ENCODE measurements at places on chromosomes 11 and 22.

GRCh38 chr11:45180179-45180847 lies 33.9 kb downstream of the PRDM11 start:
- peak; percentile 51 for DNase-seq

DNA sequence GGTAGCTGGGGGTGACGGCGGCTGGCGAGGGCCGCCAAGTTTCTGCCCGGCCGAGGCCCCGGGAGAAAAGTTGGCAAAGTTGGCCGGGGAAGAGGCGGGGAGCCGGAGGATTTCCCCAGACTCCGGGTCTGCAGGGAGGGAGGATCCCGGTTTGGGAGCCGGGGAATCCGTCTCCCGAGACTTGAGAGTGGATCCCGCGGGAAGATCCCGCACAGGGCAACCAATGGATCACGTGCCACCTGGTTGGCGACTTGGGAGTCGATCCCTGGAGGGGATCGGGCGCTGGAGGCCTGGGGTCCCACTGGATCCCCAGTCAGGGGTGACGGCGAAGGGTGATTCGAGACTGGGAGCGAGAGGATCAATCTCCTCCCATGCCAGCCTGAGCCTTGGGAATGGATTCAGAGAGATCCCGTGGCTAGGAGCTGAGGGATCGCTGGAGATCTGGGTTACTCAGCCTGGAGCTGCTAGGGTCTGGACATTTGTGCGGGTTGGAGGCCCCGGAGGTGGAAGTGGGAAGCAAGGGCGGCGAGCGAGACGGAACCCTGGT lies 394 bp downstream of the KIAA1671 start:
- DNase-seq, result no peak

- peak; percentile 87 for DNase-seq
These were observed 119.7 kb upstream of the BID start for GRCh38 chr22:17893900-17894535.

GRCh38 chr11:133403900-133404299 lies 128.4 kb downstream of the OPCML start:
- DNase-seq, result no peak

GRCh38 chr11:40302669-40303068 lies 1156.8 kb downstream of the LRRC4C start:
- no peak for DNase-seq

DNA sequence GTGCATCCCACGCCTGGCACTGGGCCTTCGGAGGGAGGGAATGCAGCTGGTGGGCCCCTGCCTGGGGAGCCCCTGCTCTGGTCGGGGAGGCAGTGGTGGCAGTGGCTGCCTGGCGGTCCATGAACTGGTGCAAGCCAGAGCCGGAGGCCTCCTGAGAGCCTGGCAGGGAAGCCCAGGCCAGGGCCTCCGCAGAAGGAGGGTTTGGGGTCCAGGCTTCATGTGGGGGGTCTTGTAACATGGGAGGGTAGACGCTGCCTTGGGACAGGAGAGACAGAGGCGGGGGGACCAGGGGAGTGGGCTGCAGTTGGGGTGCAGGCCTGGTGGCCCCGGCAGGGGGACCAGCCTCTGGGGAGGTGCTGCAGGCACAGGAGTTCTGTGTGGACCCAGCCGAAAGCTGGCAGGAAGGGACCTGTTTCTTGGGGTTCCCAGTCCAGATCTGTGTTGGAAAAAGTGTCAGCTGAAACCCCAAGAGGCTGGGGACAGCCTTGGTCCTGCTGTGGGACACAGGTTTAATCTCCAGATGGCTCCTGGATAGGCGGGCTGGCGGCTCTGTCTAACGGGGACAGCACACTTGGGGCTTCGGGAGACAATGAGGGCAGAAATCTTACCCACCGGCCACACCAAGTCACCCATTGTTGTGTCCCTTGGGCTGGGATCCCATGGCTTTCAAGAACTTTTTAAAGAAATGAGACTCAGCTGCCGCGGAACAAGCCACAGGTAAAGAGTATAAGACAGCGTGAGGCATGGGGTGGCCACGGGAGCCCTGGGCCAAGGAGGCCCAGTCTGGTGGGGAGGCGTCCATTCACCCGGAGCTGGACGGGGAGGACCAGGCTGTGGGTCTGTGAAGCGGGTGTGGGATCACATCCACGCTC lies 73.5 kb downstream of the KCNQ1 start:
- no peak for DNase-seq

- DNase-seq, result no peak
These were observed 19.0 kb downstream of the RNH1 start for GRCh38 chr11:488062-488461.

DNA sequence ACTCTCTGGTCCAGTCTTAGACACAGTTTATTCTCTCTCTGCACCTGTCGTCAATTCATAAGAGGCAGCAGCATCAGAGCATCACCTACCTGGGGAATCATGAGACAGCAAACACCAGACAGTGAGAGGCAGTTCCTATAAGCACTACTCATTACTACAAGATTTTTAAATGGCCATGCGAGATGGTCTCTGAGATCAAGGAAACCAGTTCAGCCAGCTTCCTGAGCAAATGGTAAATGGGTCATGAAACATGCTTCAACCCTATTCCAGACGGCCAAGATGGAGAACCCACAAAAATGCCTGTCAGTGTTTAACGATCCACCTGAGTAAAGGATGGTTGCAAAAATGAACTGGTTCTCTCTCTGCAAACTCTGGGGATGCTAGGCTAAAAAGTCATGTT lies 52.9 kb downstream of the SYTL2 start:
- DNase-seq, result no peak

- no peak for DNase-seq
These were observed 137.8 kb downstream of the GRIK4 start for GRCh38 chr11:120649316-120649715.

GRCh38 chr11:73980001-73980961 lies 2.4 kb downstream of the UCP2 start:
- peak; percentile 85 for DNase-seq

DNA sequence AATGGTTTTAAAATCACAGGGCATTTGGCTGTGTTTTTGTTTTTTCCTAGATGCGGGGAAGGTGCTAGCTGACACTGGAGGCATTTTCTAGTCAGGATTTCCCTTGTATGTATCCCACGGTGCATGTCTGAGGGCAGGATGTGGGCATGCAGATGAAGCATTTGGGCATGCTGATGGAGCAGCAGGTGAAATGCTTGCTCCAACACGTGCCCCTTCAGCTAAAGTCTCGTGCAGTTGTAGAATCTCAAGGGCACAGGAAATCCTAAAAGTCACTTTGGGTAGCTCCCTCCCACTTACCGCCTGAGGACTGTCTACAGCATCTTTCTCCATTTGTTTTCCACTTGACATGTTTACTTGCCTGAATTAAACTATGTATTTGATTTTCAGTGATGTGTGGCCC lies 429.4 kb upstream of the B3GAT1 start:
- DNase-seq, result no peak

DNA sequence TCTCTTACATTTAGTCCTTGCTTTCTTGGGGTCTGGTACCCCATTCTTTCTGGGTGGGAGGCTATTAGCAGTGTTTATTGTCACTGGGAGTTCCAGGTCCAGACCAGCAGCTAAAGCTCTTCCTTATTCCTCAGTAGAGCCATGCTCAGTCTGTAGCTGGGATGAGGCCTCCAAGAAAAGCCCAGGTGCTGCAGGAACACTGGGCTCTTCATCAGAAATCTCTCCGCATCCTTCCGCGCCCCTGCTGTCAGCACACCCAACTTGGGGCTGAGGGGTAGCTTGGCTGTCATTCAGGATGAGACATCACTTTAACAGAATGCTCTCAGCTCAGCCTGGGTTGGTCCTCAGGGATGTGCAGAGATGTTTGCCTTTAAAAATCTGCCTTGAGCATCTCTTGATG lies 97.5 kb downstream of the GRAMD1B start:
- no peak for DNase-seq

DNA sequence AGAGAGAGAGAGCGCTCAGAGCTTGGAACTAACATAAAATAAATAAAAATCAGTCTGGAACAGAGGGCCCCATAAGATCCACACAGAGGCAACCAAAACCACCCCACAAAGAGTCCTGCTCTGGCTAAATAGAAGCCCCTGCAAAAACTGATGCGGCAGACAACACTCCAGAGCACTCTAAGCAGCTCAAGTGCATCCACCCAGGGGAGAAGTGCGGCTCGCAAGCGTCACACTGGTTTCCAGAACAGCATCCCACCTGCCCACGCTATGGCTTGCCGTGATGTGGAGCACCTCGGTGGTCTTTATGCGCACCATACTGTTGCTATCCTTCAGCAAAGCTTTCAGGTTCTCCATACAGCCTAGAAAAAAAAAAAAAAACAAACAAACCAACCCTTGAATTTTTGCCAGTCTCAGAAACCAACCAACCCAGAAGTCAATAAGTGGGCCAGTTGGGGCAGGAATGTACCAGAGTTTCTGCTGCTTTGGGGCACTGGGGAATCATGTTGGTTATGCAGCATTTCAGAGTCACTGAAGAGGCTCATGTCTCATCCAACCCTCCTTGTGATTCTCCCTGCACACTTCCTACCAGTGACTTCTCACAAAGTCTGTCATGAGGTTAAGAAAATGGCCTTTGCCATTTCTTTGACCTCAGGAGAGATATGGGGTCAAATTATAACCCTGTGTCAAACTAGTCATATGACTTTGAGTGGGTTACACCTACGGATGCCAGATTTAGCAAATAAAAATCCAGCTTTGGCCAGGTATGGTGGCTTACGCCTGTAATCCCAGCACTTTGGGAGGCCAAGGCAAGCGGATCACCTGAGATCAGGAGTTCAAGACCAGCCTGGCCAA lies 3.0 kb downstream of the RSPH14 start:
- DNase-seq, result no peak

- peak; percentile 82 for DNase-seq
These were observed at the start of gene LMF2 for GRCh38 chr22:50507421-50507990. Gene LMF2, minus strand, starts transcription at chr22:50507702. Its CDS starts 27 bp downstream, at chr22:50507675.

DNA sequence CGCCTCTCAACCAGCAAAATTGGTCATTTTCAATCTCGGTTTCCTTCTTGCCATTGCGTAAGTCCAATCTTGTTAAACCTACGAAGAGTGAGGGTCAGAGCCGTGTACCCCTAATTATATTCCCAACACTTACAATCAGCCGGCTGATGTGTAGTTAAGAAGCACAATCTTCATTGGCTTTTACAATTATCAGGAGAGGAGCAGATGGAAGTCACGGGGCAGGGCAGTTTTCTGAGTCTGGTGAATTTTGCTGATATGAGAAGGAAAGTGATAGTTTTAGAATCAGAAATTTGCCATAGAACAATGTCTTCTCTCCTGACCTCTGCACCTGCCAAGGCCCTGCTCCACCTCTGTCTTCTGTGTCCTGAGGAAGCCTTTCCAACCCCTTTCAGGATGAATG lies 35.0 kb upstream of the ATXN10 start:
- no peak for DNase-seq

GRCh38 chr11:69172674-69173073 lies 16.9 kb downstream of the SMIM38 start:
- no peak for DNase-seq

GRCh38 chr11:45647329-45647728 lies 18.1 kb downstream of the CHST1 start:
- DNase-seq, result no peak

- no peak for DNase-seq
These were observed 8.8 kb downstream of the CXCR5 start for GRCh38 chr11:118892514-118892913.

GRCh38 chr22:47307326-47307725 lies 544.9 kb downstream of the TBC1D22A start:
- no peak for DNase-seq

DNA sequence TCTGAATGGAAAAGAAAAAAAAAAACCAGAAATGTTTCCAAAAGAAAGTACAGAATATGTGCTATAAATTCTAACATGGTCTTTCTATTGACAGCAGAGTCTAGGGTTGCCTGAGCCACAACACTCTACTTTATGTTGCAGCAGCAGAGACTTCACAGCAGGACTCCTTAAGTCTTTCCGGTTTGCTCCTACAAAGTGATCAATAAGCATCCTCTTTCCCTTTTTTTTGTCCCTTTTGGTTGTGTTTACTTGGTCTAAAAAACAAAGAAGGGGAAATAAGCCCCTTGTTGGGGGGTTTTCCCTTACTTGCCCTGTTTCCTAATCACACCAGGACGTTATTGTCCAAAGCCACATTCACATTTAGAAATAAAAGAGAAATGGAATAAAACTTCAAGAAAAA lies 163.1 kb upstream of the MPPED2 start:
- DNase-seq, result no peak

Measured in large intestine (tissue), 12 donors.